Activated CD8-positive, alpha-beta memory T cell treated with anti-CD3 and anti-CD28 coated beads, Interleukin-2, amount 50 U/mL, for 48 hours (primary cell): ENCODE measurements at places on chromosomes 5 and 9.

GRCh38 chr5:10734037-10734709, 26.9 kb downstream of the DAP start:
- no peak for DNase-seq

GRCh38 chr5:24703934-24704333, 59.2 kb upstream of the CDH10 start:
- no peak for DNase-seq

DNA sequence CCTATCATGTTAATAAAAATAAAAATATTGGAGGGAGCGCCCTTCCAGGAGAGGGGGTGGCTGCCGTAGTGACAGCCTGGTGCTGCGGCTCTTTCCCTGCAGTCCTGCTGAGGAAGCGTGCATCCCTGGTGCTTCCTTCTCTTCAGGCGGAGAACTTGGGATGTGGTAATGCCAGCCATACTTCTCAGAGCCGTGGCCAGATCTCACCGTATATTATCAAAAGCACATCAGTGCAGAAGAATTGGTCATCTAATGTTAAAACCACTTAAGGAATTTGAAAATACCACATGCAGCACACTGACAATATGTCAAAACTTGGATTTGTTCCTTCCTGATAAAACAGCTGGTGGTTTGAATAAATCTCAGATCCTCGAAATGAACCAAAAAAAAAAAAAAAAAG, 17.7 kb downstream of the C9orf40 start:
- no peak for DNase-seq

DNA sequence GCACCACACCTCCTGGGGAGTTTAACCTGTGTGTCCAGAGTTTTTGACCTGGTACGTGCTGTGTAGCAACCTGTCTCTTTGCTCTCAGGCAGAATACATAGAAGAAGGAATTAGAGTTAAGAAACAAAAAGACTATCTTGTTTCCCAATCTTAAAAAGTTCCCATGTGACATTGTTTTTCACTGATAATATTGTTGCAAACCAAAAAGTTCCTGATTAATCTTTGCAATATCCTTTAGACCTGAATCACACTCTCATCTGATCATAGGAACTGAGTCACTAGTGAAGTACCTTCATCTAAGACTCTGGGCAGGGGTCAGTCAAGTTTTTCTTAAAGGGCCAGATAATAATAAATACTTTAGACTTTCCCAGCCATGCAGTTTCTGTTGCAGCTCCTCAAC, 35.1 kb downstream of the BASP1 start:
- no peak for DNase-seq

DNA sequence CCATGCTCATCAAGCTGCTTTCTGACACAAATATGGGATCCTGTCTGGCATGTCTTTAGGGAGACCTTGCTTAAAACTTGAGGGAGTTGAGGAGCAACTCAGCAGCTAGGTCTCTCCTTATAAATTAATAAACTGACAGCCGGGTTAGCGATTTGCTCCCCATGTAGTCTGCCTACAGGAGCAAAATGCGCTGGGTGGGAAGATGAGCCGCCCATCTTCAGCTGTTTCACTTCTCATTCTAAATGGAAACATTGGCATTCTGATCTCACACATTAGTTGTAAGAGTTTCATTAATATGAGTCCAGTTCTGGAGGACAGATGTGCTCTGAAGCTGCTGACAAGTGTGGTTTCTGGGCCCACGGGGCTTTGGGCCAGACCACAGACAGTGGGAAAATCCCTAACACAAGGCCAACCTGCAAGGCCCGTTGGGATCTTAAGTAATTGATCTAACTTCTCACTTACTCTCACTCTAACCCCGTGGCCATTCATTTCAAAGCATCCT, 197.0 kb downstream of the MCTP1 start:
- DNase-seq, result no peak

DNA sequence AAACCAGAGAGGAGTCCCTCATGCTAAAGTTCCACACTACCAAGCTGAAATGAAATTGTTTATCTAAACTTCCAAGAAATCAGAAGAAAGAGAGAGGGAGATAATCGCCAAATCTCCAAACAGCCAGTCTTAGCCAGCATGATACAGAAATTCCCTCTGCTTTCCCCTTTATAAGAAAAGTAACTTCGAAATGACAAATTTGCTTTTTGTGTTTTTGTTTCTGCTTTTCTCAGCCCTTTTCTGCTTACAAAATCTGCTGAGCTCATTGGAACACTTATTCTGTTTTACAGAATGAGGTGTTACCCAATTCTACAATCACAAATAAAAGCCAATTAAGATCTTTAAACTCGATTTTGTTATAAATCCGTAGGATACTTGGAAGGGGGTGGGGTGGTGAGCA, 72.9 kb downstream of the SFXN1 start:
- DNase-seq, result no peak

DNA sequence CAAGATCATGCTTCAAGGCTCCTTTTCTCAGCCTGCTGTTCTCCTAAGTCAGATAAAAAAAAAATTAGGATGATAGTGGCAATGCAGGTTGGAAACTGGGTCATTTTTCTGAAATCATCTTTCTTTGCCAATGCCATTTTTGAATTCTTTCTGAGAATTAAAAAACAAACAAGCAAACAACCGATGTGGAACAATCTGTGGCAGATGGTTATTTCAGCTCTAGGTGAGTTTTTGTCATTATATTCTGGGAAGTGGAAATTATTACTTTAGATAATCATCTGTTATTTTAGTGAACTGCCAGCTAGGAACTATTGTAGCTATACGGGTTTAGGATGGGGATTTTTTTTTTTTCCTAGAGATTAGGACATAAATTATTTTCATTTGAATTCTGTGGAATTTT, 129.7 kb downstream of the NTRK2 start:
- no peak for DNase-seq
